ENCODE measurements at places on chromosomes 16 and 17.
A peak's percentile ranks its signal among the peaks of the same experiment; 100 is the strongest.

DNA sequence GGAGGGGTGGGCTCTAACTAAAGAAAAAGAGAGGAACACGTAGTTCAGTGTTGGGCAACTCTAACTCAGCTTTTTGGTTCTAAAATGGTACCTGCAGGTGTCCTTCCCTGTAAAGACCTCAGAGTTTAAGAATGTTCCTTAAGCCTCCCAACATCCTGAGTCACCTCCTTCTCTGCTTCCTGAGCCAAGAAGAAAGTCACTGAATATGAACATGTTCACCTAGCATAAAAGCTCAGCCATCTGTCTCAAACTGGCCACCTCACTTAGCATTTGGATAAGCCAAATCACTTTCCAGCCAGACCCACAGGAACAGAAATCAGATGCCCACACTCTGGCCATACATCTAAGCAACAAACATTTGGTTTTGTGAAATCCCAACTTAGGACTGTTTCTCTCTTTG lies 3.7 kb downstream of the TMEM98 start:
- no peak overlapping the region for H3K27ac ChIP-seq
- H3K36me3 ChIP-seq, result peaks cover 5% of the 10 kb centered on the region
- no peak overlapping the region for H3K4me3 ChIP-seq
- H3K27me3 ChIP-seq, result no peaks in the 10 kb centered on the region
- no peak for DNase-seq
- H3K4me1 ChIP-seq, result no peaks in the 10 kb centered on the region

- H3K4me3 ChIP-seq, result no peak overlapping the region
- no peak for DNase-seq
- H3K4me1 ChIP-seq, result no peaks in the 10 kb centered on the region
- H3K36me3 ChIP-seq, result no peaks in the 10 kb centered on the region
Measured at GRCh38 chr17:3602499-3602898, 6.7 kb downstream of the TRPV1 start.

GRCh38 chr16:30351001-30351441 lies 4.1 kb downstream of the CD2BP2 start:
- peaks cover 40% of the 10 kb centered on the region for H3K36me3 ChIP-seq
- peak overlapping the region; percentile 93 for H3K27ac ChIP-seq
- no peaks in the 10 kb centered on the region for H3K4me1 ChIP-seq
- H3K27me3 ChIP-seq, result no peaks in the 10 kb centered on the region
- no peak for DNase-seq

GRCh38 chr16:20905576-20905975 lies 5.0 kb downstream of the LYRM1 start:
- no peaks in the 10 kb centered on the region for H3K36me3 ChIP-seq
- no peaks in the 10 kb centered on the region for H3K27me3 ChIP-seq
- H3K4me1 ChIP-seq, result peaks cover 63% of the 10 kb centered on the region
- no peak overlapping the region for H3K4me3 ChIP-seq
